CD4-positive, alpha-beta T cell treated with Interleukin-6 for 4 hours (primary cell): ENCODE measurements at places on chromosomes 4 and X.

DNA sequence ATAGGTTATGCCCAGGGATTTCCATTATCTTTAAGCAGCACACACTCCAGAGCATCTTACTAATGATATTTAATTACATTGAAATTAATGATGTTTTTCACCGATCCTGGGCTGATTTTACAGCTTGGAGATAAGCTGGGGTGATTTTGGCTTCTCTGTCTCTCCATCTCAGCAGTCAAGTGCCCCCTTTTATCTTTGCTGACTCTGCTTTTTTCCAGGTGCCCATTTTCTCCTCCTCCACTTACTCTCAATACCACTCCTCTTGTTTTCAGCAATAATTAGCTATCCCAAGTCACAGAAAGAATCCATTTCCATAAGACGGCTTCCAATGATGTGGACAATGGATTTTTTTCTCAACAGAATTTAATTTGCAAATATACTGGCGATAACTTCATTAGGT lies 266.7 kb downstream of the GBA3 start:
- no peak for DNase-seq

- DNase-seq: no peak
These were observed 481.3 kb downstream of the NAF1 start for GRCh38 chr4:162685410-162685809.

DNA sequence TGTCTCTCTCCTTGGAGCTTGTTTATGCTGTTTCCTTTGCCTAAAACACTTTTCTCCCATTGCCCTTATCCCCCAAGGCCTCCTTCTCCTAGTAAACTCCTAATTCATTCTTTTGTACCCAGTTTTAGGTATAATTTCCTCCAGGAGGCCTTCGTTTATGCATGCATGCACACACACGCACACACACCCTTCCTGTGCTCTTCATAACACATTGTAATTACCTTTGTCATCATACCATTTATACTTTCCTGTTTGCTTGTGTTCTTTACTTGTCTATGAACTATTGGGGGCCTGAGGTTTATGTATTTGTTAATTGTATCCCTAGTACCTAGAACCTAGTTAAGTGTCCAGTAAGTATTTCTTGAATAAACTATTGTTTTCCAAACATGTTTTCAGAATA lies 45.5 kb downstream of the XIAP start:
- no peak for DNase-seq

DNA sequence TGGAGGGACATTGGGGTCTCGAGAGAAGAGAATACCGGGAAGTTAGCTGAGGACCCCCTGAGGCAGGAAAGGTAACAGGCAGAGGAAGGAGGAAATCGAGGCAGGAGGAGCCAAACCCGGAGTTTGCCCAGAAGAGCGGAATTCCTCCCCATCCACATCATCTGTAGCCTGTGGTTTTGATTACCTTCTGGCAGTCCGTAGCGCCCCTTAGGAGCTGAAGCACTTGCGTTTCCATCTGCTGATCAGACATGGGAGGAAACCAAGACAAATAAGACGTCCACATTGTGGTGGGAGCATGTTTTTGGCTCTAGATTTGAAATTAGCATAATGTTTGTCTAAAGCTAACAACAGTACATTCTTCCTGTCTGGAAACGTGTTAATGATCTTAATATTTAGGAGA lies 26.8 kb upstream of the HMX1 start:
- no peak for DNase-seq

- DNase-seq: no peak
These were observed 455.0 kb downstream of the ZIC3 start for GRCh38 chrX:138020941-138021340.

DNA sequence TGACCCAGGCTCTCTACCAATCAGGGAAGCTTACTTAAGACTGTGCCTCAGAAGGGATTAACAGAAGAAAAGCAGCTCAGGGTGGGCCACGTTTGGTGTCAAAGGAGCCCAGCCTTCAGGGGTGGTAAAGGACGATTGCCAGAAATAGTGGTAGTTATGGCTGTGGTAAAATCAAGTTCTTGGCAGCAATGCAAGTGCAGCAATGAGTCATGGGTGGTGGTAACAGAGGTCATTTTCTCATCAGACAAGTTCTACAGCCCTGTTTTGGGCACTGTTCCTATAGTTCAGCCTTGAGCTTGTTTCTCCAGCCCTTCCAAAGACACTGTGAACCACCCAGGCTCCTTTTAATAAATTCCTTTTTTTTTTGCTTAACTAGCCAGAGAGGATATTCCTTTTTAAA lies 120.3 kb downstream of the EFHC2 start:
- no peak for DNase-seq

- no peak for DNase-seq
These were observed 105.8 kb downstream of the FAT4 start for GRCh38 chr4:125420526-125420925.

DNA sequence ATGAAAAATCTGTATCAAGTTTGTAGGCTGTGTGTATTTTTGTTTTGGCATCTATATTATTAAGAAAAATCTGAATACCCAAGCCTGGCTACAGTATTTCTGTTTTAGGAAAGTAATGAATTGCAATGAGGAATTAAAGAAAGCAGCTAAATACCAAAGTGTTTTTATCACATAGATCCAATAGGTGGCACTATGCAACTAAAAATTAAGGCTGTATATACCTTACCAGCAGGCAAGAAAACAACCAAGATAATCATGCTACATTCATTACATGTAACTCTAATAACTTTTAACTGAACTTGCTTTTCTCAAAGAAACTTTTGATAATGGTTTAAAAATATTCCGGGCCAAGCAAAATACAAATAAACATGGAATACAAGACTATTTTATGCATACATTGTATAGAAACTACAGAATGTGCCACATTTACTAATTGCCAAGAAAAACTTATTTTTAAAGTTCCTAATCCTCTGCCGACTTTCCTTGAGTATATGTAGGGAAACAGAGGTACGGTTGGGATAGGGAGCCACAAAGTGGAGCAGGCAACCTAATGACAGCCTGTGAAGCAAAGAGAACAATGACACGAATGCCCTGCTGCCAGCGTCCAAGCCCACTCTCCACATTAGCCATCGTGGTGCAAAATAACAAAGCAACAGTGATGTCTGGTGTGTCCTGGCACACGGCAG lies 63.7 kb downstream of the SEC24D start:
- DNase-seq: no peak

GRCh38 chrX:3263681-3264126 lies 82.7 kb downstream of the MXRA5 start:
- no peak for DNase-seq

DNA sequence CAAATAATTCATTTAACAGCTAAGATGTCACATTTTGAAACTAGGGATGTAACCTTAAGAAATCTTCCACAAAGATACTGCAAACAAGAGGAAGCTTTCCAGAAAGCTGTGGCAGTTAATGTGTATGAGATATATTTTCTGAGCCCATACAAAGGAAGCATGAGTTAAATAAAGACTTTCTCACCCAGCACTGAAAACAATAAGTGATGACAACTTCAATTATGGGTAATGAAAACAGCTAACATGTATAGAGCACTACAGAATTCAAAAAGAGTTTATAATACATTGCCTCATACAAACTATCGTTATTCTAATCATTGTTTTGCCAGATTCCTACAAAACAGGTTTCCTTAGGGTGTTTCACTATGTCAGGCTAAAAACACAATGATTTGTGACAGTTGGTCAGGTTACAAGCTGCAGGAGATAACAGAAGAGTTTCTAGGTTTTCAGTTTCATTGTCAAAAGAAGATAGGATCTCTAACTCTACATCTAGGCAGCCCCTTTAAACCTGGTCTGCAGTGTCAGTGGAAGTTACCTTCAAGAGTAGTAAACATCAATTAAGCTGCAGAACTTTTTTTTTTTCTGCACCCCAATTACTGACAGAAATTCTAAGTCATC lies 618.1 kb upstream of the ADGRL3 start:
- DNase-seq: no peak

GRCh38 chrX:29661290-29661689 lies 554.1 kb upstream of the MAGEB2 start:
- DNase-seq: no peak

- DNase-seq: no peak
These were observed 43.6 kb downstream of the HTT-AS start for GRCh38 chr4:3030566-3031356.

- DNase-seq: no peak
These were observed 6.9 kb downstream of the FABP2 start for GRCh38 chr4:119315036-119315435.

GRCh38 chr4:20454515-20454914 lies 202.8 kb downstream of the SLIT2 start:
- DNase-seq: no peak

DNA sequence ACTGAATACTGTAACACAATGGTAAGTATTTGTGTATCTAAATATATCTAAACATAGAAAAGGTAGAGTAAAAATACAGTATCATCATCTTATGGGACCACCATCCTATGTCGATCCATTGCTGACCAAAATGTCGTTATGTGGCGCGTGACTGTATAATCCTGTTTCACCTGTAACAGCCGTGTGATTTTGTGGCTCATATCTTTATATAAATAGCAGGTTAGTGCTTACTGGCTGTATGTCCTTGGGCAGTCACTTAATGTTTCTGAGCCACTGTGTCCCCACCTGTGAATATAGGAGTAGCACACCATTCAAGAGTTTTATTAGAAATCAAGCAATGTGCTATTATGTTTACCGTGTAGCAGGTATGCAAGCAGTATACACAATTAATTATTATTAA lies 226.2 kb upstream of the FAT1 start:
- DNase-seq: no peak

DNA sequence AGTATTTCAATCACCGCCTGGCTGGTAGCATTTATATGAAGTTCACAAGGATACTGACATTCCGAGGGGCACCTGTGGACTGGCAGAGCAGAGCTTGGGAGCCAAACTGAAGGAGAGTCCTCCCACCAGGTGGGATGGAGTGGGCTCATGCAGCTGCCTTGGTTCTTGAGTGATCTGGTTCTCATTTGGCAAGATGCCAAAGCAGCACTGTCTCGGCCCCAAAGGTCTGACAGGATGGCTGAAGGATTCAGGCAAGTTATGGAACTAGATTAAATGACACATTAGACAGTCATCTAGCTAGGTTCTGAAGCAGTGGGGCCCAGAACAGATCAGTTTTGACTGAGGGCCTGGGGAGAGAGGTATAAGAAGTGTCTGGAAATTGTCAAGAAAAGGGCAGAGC lies 3.2 kb downstream of the FGF16 start:
- DNase-seq: no peak

DNA sequence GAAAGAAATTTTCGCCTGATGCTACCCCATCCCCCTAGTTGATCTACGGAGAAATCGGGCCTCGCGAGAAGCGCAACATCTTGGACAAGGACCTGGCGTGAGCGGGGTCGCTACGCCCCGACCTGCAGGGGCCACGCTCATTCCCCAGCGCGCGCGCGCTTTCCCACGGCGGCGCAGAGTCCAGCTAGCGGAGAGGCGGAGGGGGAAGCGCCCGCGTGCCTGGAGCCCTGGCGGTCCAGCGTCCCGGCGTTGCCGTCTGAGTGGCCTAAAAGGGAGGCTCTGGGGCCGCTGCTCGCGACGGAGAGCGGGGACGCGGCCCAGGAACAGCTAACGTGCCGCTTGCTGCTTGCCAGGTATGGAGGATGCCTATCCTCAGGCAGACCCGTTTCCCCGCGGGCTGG lies 6.0 kb upstream of the SOX3 start:
- no peak for DNase-seq

- DNase-seq: no peak
These were observed 90.3 kb downstream of the ATP11C start for GRCh38 chrX:139842326-139843185.

DNA sequence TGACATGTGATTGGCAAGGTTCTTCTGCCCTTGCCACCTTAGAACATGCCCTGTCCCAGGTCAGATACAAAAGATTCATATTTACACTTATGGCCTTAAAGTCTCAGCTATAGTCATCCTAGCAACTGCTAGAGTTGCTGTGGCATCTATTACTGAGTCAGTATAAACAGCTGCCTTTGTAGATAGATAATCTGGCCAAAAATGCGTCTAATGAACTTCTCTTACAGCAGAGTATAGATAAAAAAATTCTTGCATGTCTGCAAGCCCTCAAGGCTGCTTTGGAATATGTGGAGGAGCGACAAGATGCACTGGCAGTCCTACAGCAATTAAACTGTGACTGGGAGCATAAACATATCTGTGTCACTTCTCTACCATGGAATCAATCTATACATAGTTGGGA lies 1209.7 kb upstream of the PABPC4L start:
- DNase-seq: no peak

DNA sequence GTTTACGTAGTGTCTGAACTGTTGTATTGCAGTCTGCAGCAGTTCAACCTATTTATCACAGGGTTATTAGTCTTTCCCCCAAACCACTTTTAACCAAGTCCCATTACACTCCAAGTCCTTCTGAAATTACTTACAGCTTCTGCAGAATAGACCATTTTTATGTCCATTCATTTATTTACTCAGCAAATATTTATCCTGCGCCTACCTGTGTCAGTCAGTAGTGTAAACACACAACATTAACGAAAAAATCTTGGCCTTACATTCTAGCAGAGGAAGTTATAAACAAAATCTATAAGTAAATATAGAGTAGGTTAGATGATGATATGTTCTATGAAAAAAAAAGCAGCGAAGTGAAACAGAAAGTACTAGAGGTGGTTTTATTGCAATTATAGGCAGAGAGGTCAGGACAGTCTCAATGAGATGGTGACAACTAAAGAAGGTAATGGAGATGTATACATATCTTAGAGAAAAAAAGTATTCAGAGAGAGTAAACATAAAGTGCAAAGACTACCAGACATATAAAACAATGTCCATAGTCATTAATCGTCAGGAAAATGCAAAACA lies 534.7 kb downstream of the KCNIP4 start:
- DNase-seq: no peak

- no peak for DNase-seq
These were observed 65.0 kb upstream of the IL15 start for GRCh38 chr4:141571362-141571761.

DNA sequence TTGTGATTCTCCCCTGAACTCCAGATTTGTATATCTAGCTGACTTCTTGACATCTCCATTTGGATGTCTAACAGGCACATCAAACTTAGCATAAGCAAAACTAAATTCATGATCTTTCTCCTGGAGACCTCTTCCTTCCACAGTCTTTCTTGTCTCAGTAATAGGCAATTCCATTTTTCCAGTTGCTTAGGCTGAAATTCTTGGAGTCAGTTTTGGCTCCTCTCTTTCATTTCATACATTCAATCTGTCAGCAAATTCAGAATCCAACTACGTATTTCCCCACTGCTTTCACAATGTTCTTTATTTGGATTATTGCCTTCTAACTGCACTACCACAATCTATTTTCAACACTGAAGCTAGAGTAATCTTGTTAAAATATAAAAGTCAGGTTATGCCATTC lies 219.9 kb upstream of the GLRA2 start:
- no peak for DNase-seq

- no peak for DNase-seq
These were observed 42.4 kb upstream of the SLC2A9 start for GRCh38 chr4:10063544-10064300.
